Endothelial cell of umbilical vein (primary cell): ENCODE measurements at places on chromosomes 12 and 14.

GRCh38 chr14:24084440-24084839 is 9.7 kb upstream of the PCK2 start:
- DNase-seq = no peak
- peaks cover 30% of the 10 kb centered on the region for H3K27me3 ChIP-seq
- no peaks in the 10 kb centered on the region for H3K4me1 ChIP-seq
- H3K4me3 ChIP-seq = no peak overlapping the region
- H3K36me3 ChIP-seq = no peaks in the 10 kb centered on the region

DNA sequence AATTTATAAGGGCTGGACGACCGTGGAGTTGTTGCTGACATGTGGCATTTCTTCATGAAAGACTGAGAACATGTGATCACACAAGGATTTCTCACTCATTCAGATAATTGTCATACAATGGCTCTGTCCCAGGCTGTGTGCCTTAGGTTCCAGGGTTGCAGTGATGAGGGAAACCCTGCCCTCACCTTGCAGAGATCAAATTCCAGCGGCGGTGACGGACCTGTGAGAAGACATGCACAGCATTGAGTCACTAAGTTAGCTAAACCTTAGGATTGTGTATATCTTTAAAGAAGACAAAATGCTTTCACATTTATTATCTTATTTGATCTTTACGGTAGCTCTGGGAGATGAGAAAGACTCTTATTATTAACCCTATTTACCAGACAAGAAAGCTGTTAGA is 1029.1 kb downstream of the BCL11B start:
- no peaks in the 10 kb centered on the region for H3K27me3 ChIP-seq
- no peaks in the 10 kb centered on the region for H3K36me3 ChIP-seq
- H3K27ac ChIP-seq = no peak overlapping the region
- no peaks in the 10 kb centered on the region for H3K4me1 ChIP-seq
- no peak for DNase-seq

DNA sequence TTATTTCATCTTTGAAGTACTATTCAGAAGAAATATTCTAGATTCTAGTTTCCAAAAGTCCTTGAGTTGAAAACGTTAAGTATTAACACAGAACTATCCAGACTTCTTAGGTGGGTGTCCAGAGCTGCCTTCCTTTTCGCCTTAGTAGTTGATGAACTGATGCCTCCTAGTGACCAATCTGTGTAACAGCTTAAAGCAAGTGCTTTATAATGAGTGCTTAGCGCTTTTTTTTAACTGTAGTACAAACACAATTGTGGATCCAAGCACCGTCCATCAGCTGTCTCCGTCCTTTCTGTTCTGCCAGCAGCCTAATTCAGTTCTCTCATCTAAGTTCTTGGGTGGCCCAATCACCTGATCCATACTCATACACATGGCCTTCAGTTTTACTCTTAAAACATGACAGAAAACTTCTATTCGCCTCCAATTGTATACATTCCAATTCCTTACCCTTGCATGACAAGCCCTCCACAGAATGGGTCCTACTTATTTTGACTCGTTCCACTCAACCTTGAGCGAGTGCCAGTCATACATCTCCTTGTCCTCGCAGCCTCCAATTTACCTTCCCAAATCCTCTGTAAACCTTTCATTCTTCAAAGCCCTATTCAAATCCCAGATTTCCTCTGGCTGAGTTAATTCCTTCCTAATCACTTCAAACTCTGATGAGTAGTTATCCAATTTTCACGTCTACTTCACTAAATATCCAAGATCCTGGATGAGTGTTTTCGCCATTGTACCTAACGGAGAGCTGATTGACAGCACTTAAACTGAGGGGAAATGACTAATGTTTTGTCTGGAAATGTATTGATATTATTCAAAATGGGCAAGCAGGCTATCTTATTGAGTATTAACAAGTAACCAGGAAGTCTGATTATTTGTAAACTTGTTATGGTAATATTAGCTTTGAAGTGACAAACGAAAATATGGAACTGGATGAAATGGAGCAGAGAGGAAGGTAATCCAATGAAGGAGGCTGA is 5.8 kb upstream of the PHLDA1 start:
- peak; percentile 87 for DNase-seq
- peak overlapping the region; percentile 88 for H3K27ac ChIP-seq
- peaks cover 26% of the 10 kb centered on the region for H3K4me1 ChIP-seq

GRCh38 chr12:126558810-126559209 is 1493.6 kb downstream of the AACS start:
- H3K27ac ChIP-seq = no peak overlapping the region
- H3K4me3 ChIP-seq = no peak overlapping the region
- H3K4me1 ChIP-seq = no peaks in the 10 kb centered on the region
- no peak for DNase-seq

- no peak for DNase-seq
- no peak overlapping the region for H3K27ac ChIP-seq
- no peak overlapping the region for H3K4me3 ChIP-seq
- no peaks in the 10 kb centered on the region for H3K36me3 ChIP-seq
- no peaks in the 10 kb centered on the region for H3K27me3 ChIP-seq
Observed at GRCh38 chr14:53601409-53601808, 355.2 kb downstream of the BMP4 start.

- H3K27ac ChIP-seq = no peak overlapping the region
- no peak for DNase-seq
- no peaks in the 10 kb centered on the region for H3K4me1 ChIP-seq
- no peaks in the 10 kb centered on the region for H3K27me3 ChIP-seq
- no peaks in the 10 kb centered on the region for H3K36me3 ChIP-seq
- H3K4me3 ChIP-seq = no peak overlapping the region
Observed at GRCh38 chr14:102537981-102538601, 28.5 kb upstream of the ANKRD9 start.

DNA sequence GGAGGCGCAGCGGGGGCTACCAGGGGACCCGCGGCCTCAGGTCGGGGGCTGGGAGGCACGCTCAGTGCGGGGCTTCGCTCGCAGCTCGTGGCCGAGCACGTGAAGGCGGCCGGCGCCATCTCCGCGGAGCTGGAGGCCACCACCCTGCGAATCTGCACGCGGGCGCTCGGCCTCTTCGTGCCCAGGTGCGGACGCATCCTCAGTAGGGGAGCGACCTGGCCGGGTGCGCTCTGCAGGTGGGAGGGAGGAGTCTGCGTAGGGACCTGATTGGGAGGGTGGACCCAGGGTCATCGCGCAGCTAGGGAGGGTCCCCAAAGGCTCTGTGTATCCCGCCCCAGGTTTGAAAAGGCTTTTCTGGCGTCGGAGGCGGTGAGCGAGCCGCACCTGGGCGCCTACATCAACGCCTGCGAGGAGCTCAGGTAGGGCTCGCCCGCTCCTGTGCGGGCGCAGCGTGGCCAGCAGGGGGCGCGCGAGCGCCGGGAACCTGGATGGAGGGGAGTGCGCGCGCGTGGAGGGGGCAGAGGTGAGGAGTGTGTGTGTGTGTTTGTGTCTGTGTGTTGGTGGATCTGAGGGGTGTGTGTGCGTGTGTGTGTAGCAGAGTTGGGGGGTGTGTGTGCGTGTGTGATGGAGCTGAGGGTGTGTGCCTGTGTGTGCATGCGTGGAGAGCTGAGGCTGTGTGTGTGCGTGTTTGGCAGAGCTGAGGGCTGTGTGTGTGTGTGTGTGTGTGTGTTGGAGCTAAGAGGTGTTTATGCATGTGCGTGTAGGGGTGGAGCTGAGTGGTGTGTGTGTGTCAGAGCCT is 10.3 kb downstream of the EXOC3L4 start:
- H3K27ac ChIP-seq = no peak overlapping the region
- H3K36me3 ChIP-seq = no peaks in the 10 kb centered on the region
- H3K27me3 ChIP-seq = peaks cover 28% of the 10 kb centered on the region
- DNase-seq = no peak
- no peak overlapping the region for H3K4me3 ChIP-seq

GRCh38 chr12:101877806-101878242 is 444 bp downstream of the DRAM1 start:
- H3K27me3 ChIP-seq = no peaks in the 10 kb centered on the region
- H3K4me3 ChIP-seq = peak overlapping the region; percentile 76
- peaks cover 26% of the 10 kb centered on the region for H3K4me1 ChIP-seq
- peak overlapping the region; percentile 93 for H3K27ac ChIP-seq
- DNase-seq = no peak

- H3K27me3 ChIP-seq = no peaks in the 10 kb centered on the region
- H3K4me3 ChIP-seq = no peak overlapping the region
- no peak for DNase-seq
- no peak overlapping the region for H3K27ac ChIP-seq
- no peaks in the 10 kb centered on the region for H3K36me3 ChIP-seq
- H3K4me1 ChIP-seq = no peaks in the 10 kb centered on the region
Observed at GRCh38 chr12:51441583-51441982, 17.0 kb downstream of the SLC4A8 start.

DNA sequence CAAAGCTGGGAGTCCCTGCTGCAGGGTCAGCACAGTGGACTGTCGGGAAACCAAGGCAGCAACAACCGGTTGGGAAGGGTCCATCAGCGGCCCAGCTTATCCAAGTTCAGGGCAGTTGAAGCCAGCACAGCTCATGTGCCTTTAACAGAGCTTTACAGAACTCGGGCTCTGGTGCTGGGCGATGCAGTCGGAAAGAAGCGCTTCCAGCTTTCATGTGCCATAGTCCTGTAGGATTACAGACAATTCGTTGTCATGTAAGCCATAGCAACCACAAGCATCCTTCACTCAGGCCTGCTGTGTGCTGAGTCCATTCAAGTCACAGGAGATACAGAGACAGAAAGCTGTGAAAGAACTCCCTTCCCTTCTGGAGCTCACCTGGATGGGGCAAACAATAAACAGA is 3.5 kb upstream of the FAM181A start:
- DNase-seq = no peak
- H3K27me3 ChIP-seq = no peaks in the 10 kb centered on the region
- H3K27ac ChIP-seq = no peak overlapping the region
- no peak overlapping the region for H3K4me3 ChIP-seq

DNA sequence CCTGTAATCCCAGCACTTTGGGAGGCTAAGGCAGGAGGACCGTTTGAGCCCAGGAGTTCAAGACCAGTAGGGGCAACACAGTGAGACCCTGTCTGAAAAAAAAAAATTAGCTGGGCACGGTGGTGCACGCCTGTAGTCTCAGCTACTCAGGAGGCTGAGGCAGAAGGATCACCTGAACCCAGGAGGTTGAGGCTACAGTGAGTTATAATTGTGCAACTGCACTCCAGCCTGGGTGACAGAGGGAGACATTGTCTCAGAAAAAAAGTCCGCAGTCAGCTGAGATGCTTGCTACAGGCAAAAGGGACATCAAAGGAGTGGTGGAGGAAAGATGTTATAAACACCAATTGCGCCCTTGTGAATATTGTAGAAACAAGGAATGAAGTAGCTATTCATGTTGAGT is 77.8 kb downstream of the NDUFA12 start:
- peaks cover 2% of the 10 kb centered on the region for H3K27me3 ChIP-seq
- H3K36me3 ChIP-seq = no peaks in the 10 kb centered on the region
- no peak for DNase-seq
- H3K4me3 ChIP-seq = no peak overlapping the region
- H3K4me1 ChIP-seq = no peaks in the 10 kb centered on the region

DNA sequence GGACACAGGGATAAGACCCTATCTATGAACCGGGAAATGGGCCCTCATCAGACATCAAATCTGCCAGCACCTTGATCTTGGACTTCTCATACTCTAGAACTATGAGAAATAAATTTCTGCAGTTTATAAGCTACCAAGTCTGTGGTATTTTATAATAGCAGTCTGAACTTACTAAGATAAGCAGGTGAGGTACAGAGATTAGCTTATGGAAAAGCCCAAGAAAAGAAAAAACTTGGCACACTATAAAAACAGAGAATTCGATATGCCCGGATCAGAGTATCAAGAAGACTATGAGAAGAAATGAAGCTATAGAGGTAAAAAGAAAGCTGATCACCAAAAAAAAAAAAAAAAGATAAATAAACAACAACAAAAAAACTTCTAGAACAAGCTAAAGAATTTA is 52.6 kb downstream of the EEA1 start:
- H3K27ac ChIP-seq = no peak overlapping the region
- H3K27me3 ChIP-seq = no peaks in the 10 kb centered on the region
- no peak overlapping the region for H3K4me3 ChIP-seq
- no peak for DNase-seq
- H3K36me3 ChIP-seq = no peaks in the 10 kb centered on the region

GRCh38 chr12:119630223-119630780 is 36.7 kb downstream of the TMEM233 start:
- H3K27ac ChIP-seq = no peak overlapping the region
- no peaks in the 10 kb centered on the region for H3K4me1 ChIP-seq
- H3K36me3 ChIP-seq = no peaks in the 10 kb centered on the region

- no peaks in the 10 kb centered on the region for H3K4me1 ChIP-seq
- peak; percentile 10 for DNase-seq
- no peak overlapping the region for H3K27ac ChIP-seq
- H3K36me3 ChIP-seq = no peaks in the 10 kb centered on the region
- no peak overlapping the region for H3K4me3 ChIP-seq
- no peaks in the 10 kb centered on the region for H3K27me3 ChIP-seq
Observed at GRCh38 chr12:131860472-131861260, 32.5 kb downstream of the MMP17 start.

GRCh38 chr12:108637222-108637971 is 3.7 kb upstream of the SELPLG start:
- no peaks in the 10 kb centered on the region for H3K27me3 ChIP-seq
- H3K4me1 ChIP-seq = peaks cover 7% of the 10 kb centered on the region
- no peaks in the 10 kb centered on the region for H3K36me3 ChIP-seq
- no peak overlapping the region for H3K4me3 ChIP-seq
- no peak for DNase-seq
- H3K27ac ChIP-seq = no peak overlapping the region

- peaks cover 28% of the 10 kb centered on the region for H3K4me1 ChIP-seq
- H3K4me3 ChIP-seq = no peak overlapping the region
- H3K27me3 ChIP-seq = no peaks in the 10 kb centered on the region
- H3K27ac ChIP-seq = no peak overlapping the region
- no peak for DNase-seq
Observed at GRCh38 chr12:124722878-124723277, 140.8 kb downstream of the SCARB1 start.

GRCh38 chr12:54404061-54405004 is 14.7 kb downstream of the ITGA5 start:
- H3K4me1 ChIP-seq = peaks cover 9% of the 10 kb centered on the region
- H3K27me3 ChIP-seq = no peaks in the 10 kb centered on the region
- peaks cover 87% of the 10 kb centered on the region for H3K36me3 ChIP-seq

GRCh38 chr12:94186278-94187241 is 38.2 kb downstream of the PLXNC1 start:
- H3K4me3 ChIP-seq = no peak overlapping the region
- DNase-seq = no peak
- no peaks in the 10 kb centered on the region for H3K36me3 ChIP-seq
- H3K27me3 ChIP-seq = peaks cover 11% of the 10 kb centered on the region
- no peak overlapping the region for H3K27ac ChIP-seq

GRCh38 chr12:11797317-11797913 is 147.9 kb downstream of the ETV6 start:
- H3K36me3 ChIP-seq = no peaks in the 10 kb centered on the region
- peaks cover 82% of the 10 kb centered on the region for H3K4me1 ChIP-seq
- no peak overlapping the region for H3K4me3 ChIP-seq
- H3K27ac ChIP-seq = peak overlapping the region; percentile 99
- peak; percentile 74 for DNase-seq
- H3K27me3 ChIP-seq = no peaks in the 10 kb centered on the region

- H3K27me3 ChIP-seq = no peaks in the 10 kb centered on the region
- no peak overlapping the region for H3K4me3 ChIP-seq
- H3K27ac ChIP-seq = peak overlapping the region; percentile 18
- DNase-seq = peak; percentile 50
- peaks cover 40% of the 10 kb centered on the region for H3K4me1 ChIP-seq
- H3K36me3 ChIP-seq = no peaks in the 10 kb centered on the region
Observed at GRCh38 chr12:104462931-104463339, 6.2 kb downstream of the CHST11 start.

- H3K27ac ChIP-seq = no peak overlapping the region
- peak; percentile 20 for DNase-seq
- no peaks in the 10 kb centered on the region for H3K27me3 ChIP-seq
- no peaks in the 10 kb centered on the region for H3K36me3 ChIP-seq
Observed at GRCh38 chr14:43406931-43407330, 1100.2 kb downstream of the FSCB start.

- H3K36me3 ChIP-seq = peaks cover 18% of the 10 kb centered on the region
- H3K4me3 ChIP-seq = no peak overlapping the region
Observed at GRCh38 chr12:109962398-109962797, 33.8 kb downstream of the GIT2 start.
